ENCODE measurements at places on chromosomes 16 and 17.

GRCh38 chr16:67431775-67432505, 1.0 kb downstream of the HSD11B2 start:
- no peak for DNase-seq

GRCh38 chr17:8237175-8237574, 10.7 kb downstream of the CTC1 start:
- DNase-seq = no peak

DNA sequence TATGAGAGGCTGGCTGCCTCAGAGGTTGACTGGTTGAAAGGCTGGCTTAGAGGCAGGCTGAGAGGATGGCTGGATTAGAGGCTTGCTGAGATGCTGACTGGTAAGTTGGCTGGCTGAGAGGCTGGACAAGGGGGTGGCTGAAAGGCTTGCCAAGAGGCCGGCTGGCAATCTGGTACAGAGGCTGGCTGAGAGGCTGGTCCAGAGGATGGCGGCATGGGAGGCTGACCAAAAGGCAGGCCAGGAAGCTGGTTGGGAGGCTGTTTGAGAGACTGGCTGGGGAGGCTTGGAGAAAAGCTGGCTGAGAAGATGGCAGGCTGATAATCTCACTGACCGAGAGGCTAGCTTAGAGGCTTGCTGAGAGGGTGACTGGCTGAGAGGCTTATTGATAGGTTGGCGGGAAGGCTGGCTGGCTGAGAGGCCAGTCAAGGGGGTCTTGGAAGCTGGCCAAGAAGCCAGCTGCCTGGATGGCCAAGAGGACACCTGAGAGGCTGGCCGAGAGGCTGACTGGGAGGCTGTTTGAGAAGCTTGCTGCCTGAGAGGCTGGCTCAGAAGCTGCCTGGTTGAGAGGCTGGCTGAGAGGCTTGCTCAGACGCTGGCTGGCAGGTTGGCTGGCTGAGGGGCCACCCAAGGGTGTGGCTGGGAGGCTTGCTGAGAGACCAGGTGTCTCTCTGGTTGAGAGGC, 34.2 kb upstream of the ACSM2B start:
- DNase-seq = no peak

DNA sequence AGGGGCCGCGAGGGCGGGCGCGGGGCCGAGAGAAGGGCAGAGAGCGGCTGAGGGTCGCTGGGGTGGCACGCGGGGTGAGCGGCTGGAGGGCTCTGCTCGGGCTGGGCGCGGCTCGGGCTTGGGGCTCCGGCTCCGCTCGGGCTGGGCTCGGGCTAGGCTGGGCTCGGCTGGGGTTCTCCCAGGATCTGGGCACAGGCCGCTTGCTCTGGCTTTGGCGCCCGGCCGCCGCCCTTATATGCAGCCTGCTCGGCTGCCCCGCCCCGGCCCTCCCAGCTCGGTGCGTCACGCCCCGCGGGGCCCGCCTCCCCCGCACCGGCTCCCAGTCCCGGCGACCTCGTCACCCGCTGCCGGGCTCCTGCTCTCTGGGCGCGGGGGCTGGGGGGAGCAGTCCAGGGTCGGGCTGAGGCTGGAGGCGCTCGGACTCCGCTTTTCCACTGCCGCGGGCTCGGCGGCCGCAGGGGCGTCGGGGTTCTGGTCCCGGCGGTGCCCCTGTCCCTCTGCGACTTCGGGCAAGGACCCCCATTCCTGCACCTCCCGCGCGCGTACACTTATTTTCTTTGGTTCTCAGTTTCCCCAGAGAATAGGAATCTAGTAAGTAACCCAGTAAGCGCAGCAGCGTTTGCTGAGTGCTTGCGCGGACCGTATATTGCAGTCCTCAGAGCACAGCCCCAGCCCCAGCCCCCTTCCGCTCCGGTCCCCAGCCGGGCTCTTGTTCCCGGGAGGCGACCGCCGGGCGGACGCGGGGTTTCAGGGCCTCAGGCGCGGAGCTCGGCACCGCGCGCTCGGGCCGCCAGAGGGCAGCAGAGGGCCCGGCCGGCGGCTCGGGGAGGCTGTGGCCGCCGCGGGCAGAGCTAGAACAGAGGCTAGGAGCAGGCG, at the start of gene RASD1:
Gene RASD1 (minus strand): TSS at position 207 of the 876 bp plus-strand sequence. CDS start 214 bp downstream, outside the sequence.
- peak; percentile 90 for DNase-seq

GRCh38 chr17:5563456-5563855, 20.9 kb downstream of the NLRP1 start:
- DNase-seq = no peak

DNA sequence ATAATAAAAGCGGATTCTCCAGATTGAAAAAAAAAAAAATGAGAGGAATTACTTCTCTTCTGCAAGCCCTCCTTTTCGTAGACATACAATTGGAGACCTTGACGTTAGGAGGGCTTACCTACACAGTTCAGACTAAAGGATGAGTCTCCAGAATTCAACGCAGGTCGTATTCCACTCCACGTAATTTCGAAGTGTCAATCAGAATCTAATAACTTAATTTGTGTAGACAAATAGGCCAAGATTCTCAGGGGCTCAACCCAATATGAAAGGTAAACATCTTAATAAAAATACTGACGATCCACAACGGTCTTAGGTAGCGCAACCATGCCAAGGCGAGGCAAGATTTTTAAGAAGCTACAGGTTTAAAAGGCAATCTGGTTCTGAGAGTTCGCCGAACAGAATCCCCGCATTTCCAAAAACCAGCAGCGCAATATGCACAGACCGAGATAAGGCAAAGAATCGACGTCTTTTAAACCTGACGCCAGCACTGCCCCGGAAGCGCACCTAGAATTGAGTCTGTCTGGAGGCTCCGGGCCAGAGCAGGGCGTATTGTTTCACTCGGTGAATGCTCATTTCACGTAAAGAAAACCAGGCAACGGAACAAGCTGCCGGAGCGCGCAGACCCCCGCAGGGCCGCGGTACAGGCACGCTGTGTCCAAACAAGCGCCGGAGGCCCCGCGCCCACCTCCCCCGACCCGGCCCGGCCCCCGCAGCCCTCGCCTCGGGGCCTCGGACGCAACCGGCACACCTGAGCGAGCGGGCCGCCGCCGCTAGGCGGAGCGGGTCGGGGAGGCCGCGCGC, 623 bp downstream of the MBTPS1 start:
- DNase-seq = no peak

DNA sequence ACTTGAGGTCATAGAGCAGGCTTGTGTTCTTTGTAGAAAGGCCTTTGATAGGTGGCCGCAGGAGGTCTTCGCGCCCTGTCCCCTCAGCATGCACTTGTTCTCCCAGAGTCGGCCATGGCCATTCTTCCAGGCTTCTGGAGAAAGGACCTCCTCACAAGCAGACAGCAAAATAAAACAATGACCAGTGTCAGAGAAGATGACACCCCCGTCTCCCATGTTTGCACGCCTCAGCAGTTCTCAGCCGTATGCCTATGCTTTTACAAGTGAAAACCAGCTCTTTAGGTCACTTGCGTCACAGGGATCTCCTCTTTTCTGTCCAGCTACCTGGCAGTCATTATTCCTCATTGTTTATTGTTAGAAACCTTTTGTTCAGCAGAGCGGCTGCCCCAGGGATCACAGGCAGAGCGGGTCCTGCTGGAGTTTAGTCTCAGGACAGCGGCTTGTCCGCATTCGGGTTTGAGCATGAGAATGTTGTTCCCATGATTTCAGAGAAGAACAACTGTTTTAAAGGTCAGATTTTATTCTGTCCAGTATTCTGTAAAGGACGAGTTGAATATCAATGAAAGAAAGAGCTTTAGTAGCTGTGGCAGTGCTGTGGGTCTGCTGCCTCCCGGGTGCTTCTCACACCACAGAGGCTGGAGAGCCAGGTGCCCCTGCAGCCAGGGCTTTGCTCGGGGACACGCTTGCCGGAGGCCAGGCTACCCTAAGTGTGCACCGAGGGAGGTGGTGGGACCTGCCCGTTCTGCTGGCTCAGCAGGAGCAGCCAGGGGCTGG, 123.9 kb downstream of the RPTOR start:
- DNase-seq = no peak
